Fibroblast of skin of left biceps (primary cell): ENCODE measurements at places on chromosomes 3 and 15.

DNA sequence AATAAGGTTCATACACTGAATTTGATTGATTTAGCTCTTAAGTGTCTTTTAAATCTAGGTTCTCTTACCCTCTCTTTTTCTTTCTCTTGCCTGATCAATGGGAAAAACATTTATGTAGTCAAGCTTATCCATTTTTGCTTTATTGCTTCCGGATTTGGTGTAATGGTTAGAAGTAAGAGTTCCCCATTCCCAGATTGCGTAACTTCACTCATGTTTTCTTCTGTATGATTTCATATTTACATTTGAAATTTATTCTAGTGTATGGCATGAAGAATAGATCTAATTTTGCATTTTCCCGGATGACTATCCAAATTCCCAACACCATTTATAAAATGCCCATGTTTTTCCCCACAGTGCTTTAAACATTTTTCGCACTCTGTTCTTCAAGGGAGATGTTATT is 27.9 kb upstream of the SV2B start:
- no peak for DNase-seq

- no peak for DNase-seq
Observed at GRCh38 chr15:27870320-27870719, 228.8 kb downstream of the OCA2 start.

DNA sequence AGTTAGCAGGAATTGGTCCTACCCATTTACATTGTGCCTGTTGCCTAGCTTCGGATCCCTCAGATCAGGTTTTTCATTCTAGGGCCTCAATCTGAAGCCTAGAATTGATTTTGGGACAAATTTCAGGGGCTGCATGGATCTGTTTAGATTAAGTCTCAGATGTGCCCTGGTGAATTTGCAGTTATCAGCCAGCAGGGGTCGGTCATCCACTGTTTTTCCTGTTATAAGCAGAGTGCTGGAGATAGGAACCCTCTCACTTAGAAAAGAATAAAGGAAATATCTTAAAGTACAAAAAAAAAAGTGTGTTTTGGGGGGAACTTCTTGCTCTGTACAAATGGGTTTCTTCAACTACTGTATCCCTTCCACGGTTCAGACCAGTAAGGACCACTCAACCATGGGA is 212.5 kb downstream of the BCHE start:
- DNase-seq: no peak

- no peak for DNase-seq
Observed at GRCh38 chr3:49869525-49870126, at the start of gene CAMKV. Gene CAMKV (minus strand): TSS chr3:49869906. CDS start chr3:49862388, 7,518 bp downstream.

DNA sequence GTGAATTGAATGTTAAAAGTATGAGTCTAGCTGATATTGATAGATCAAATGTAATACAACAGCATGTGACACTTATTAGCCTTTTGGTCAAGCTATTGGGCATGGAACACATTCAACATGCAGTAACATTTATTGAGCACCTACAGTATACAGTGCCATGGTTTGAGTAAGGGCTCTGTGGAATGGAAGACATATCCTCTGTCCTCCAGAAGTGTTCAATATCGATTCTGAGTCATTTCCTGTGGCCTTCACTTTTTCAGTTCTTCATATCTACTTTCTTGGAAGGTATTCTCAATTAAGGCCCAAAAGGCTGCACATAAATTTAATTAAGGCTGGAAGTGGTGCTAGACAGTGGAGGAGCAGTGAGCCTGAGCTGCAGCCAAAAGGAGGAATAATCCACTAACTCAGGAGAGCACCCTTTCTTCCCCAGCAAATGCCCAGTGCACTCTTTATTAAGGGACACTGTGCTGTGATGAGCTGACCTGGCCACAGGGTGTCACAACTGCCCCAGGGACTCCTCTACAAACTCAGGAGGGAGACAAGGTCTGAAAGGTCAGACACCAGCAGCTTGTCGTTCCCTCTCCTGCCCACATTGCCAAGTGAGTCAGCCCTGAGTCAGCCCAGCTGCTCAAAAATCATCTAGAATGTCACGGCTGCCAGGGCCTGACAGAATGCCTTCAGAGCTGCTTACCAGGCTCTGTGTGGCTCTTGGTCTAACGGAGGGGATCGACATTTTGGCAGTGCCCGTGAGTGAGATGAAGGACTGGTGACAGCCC is 544.8 kb downstream of the AGBL1 start:
- DNase-seq: peak; percentile 38

DNA sequence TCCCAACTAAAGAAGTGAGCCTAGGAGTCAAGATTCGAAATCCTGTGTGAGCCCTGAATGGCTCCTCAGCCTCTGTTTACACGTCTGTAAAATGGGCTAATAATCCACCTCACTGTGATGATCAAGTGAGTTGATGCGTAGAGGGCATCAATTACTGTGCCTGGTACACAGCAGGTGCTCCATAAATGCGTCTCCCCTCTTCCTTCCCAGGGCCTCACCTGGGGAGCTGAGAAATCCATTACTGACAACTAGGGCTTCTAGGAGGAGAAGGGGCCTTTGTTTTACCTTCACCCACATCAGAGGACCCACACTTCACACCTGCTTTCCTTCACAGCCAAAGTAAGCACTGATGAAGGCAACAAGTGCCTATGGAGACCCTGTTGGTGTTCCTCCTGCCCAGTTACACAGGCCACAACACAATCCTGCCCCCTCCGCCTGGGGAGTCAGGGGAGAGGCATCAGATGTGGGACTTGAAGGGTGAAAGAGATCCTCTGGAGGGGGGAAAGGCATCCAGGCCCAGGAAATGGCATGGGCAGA is 1.4 kb downstream of the CIB2 start:
- DNase-seq: no peak
